ENCODE measurements at places on chromosomes 12 and 14.

GRCh38 chr12:47272412-47273190 is 192.8 kb upstream of the AMIGO2 start:
- peak; percentile 38 for DNase-seq

DNA sequence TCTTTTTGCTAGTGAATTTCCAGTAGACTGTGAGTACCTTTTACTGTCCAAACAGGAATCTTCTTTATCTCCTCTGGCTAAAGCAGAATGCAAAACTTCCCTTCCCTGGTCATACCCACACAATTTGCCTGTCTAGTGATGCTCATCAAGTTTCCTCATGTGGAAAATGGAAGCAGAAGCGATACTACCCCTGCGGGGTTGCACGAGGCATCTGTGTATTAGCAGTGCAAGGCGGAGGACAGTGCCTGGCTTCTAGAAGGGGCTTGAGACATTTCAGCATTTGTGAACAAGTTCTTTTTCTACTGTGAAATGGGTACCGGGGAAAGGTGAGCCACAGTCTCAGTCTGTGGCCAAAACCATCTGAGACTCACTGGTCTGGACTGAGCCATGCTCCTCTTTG is 340.9 kb downstream of the AACS start:
- DNase-seq = peak; percentile 17

DNA sequence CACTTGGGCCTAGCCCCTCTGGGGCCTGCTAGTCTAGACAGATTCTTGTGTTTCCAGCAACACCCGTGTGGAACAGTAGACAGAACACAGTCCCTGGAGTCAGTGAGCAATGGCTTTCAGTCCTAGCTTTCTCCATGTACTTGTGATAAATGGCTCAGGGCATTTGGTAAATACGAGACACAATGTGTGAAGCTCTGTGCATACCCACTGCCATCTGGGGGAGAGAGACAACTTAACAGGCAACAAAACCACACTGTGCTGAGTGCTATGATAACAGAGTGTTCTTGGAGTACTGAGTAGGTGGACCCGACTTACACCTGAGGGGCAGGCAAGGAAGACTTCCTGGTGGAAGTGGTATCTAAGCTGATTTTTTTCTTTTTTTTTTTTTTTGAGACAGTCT is 86.3 kb upstream of the TBX3 start:
- no peak for DNase-seq

DNA sequence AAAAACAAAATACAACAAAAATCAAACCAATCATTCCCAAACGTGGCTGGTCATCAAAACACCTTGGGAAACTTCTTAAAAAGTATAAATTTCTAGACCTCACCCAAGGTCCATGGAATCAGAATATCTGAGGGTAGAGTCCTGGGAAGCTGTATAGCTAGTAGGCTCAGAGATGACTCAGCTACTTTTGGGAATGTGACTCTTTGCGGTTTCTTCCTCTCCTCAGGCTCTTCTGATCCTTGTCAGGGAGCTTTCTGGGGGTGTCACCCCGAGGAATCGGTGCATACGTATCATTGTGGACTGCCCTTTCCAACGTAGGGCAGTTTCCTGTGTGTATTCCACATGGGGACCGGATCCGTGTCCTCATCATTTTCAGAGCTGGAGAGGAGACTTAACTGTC is 14.8 kb downstream of the JDP2 start:
- DNase-seq = no peak

GRCh38 chr12:13980538-13981295 is 685 bp downstream of the GRIN2B start:
- DNase-seq = peak; percentile 87

- DNase-seq = peak; percentile 89
Measured at GRCh38 chr14:24429395-24430142, at the start of the genes CBLN3 and KHNYN. TSS of gene CBLN3 (minus strand) at chr14:24429668. CDS start at chr14:24429054, 614 bp downstream. TSS of gene KHNYN (plus strand) at chr14:24429954. CDS start at chr14:24430731, 777 bp downstream.

GRCh38 chr12:104458694-104459367 is 2.1 kb downstream of the CHST11 start:
- no peak for DNase-seq

- DNase-seq = no peak
Measured at GRCh38 chr12:80593766-80594165, 113.7 kb upstream of the MYF6 start.

GRCh38 chr12:50103767-50104321 is at the start of gene GPD1:
TSS of gene GPD1 (plus strand) at chr12:50104008. CDS start at chr12:50104051, 43 bp downstream.
- DNase-seq = peak; percentile 38

Data from retina (tissue), 1 donor.